Right lung (tissue), 10 donors: ENCODE measurements at places on chromosomes 16 and 17. TPM values are rescaled to one million over a fixed set of nuclear protein-coding genes. Genes with fewer than 3 reads are reported as not detected.

ZG16B gene
- 0.76 TPM for polyA plus RNA-seq

JUP gene
- 89.0 TPM for polyA plus RNA-seq

NT5C3B gene
- polyA plus RNA-seq: 105 TPM

GAA gene
- polyA plus RNA-seq: 23.3 TPM

KRT40 gene
- not detected for polyA plus RNA-seq

ZNF830 gene
- 25.3 TPM for polyA plus RNA-seq

CD300E gene
- 0.41 TPM for polyA plus RNA-seq

LGALS9 gene
- 18.1 TPM for polyA plus RNA-seq

BCAR1 gene
- 32.6 TPM for polyA plus RNA-seq

KCNH6 gene
- 0.59 TPM for polyA plus RNA-seq

CACNB1 gene
- polyA plus RNA-seq: 10.2 TPM

KRTAP2-1 gene
- polyA plus RNA-seq: not detected

MPV17L gene
- polyA plus RNA-seq: 4.1 TPM

TBX4 gene
- 158 TPM for polyA plus RNA-seq

CCL16 gene
- 0.84 TPM for polyA plus RNA-seq

ENPP7 gene
- not detected for polyA plus RNA-seq

IGSF6 gene
- polyA plus RNA-seq: 6.5 TPM

KRT36 gene
- polyA plus RNA-seq: not detected

CACNG3 gene
- polyA plus RNA-seq: not detected

CRLF3 gene
- polyA plus RNA-seq: 25.0 TPM

SCARF1 gene
- polyA plus RNA-seq: 23.5 TPM

CSF3 gene
- polyA plus RNA-seq: 0.18 TPM

LAT gene
- 6.9 TPM for polyA plus RNA-seq

KRT25 gene
- not detected for polyA plus RNA-seq

SGCA gene
- polyA plus RNA-seq: 3.6 TPM

UMOD gene
- not detected for polyA plus RNA-seq

CCL17 gene
- not detected for polyA plus RNA-seq

TMEM114 gene
- not detected for polyA plus RNA-seq

ST6GALNAC1 gene
- polyA plus RNA-seq: 2.4 TPM

ARL17B gene
- polyA plus RNA-seq: 27.7 TPM

DNAH9 gene
- polyA plus RNA-seq: 2.3 TPM

PABPN1L gene
- polyA plus RNA-seq: 0.13 TPM

GRAPL gene
- 10.2 TPM for polyA plus RNA-seq

FOXN1 gene
- not detected for polyA plus RNA-seq

SLC43A2 gene
- polyA plus RNA-seq: 21.0 TPM

SCRN2 gene
- polyA plus RNA-seq: 33.3 TPM

DNAAF8 gene
- polyA plus RNA-seq: 3.9 TPM

TAC4 gene
- polyA plus RNA-seq: 0.33 TPM

APOBR gene
- 0.98 TPM for polyA plus RNA-seq

TK2 gene
- polyA plus RNA-seq: 36.2 TPM

CX3CL1 gene
- 13.3 TPM for polyA plus RNA-seq

ZDHHC1 gene
- 20.0 TPM for polyA plus RNA-seq

CCL8 gene
- 0.60 TPM for polyA plus RNA-seq

IGFALS gene
- polyA plus RNA-seq: 1.2 TPM

PPL gene
- polyA plus RNA-seq: 34.5 TPM

REXO5 gene
- polyA plus RNA-seq: 12.1 TPM

KRTAP1-5 gene
- polyA plus RNA-seq: not detected

NPIPB6 gene
- polyA plus RNA-seq: 0.72 TPM

PSMC3IP gene
- 24.1 TPM for polyA plus RNA-seq

PLA2G10 gene
- 0.52 TPM for polyA plus RNA-seq
